Stimulated activated CD4-positive, alpha-beta T cell treated with anti-CD3 and anti-CD28 coated beads, Interleukin-1b, Interleukin-23, amount 100 ng/mL, for 48 hours (primary cell): ENCODE measurements at places on chromosomes 11 and 22.

- DNase-seq = peak; percentile 46
Measured at GRCh38 chr11:1844221-1845094, 5.7 kb downstream of the TNNI2 start.

DNA sequence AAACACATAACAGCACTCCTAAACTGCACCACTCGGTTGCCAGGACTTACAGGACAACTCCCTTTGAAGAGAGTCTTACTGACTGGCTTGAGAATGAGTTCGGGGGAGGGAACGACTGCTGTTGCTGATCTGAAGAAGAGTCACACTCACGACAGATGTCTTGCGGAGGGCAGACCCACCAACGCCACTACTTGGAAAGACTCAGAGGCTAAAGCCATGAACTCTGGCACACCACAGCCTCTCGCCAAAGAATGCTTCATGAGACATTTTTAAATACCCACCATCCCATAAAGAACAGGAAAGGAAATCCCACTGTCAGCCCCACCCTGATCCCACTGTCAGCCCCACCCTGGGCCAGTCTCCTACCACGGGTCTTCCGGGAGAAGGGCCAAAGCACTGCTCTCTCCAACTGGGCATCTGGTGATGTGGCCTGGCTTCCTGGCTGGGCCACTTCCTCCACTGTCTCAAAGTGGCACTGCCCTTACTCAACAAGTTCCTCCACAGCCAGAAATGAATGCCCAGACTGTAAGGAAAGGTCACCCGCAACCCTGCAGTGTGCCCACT, 73.6 kb downstream of the MICAL3 start:
- DNase-seq = no peak

GRCh38 chr22:30598986-30599385, 7.3 kb upstream of the PES1 start:
- DNase-seq = no peak

DNA sequence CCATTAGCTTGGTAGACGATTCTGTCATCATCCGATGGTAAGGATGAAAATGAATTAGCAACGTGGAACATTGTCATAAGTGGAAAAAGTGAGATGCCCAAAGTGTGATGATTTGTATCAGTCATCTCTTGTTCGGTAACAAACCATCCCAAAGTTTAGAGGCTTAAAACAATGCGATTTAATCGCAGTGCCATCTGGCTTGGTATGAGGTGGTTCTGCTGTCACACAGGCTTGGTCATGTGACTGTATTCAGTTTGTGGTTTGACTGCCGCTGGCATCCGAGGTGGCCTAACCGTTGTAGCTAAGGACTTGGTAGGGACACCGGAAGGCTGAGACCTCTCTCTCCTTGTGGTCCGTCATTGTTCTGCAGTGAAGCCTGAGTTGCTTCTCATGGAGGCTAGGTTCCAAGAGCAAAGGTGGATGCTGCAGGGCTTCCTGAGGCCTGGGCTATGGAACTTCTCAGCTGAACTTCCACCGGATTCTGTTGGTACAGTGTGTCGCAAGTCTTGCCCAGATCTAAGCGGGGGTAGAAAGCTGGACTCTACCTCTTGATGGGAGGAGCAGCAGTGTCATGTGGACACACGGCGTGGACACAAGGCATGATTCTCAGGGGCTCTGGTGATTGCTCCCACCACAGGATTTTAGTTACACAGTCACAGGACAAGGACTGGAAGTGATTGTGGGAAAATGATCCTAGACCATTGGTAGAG, 36.3 kb downstream of the BCR start:
- DNase-seq = peak; percentile 73

DNA sequence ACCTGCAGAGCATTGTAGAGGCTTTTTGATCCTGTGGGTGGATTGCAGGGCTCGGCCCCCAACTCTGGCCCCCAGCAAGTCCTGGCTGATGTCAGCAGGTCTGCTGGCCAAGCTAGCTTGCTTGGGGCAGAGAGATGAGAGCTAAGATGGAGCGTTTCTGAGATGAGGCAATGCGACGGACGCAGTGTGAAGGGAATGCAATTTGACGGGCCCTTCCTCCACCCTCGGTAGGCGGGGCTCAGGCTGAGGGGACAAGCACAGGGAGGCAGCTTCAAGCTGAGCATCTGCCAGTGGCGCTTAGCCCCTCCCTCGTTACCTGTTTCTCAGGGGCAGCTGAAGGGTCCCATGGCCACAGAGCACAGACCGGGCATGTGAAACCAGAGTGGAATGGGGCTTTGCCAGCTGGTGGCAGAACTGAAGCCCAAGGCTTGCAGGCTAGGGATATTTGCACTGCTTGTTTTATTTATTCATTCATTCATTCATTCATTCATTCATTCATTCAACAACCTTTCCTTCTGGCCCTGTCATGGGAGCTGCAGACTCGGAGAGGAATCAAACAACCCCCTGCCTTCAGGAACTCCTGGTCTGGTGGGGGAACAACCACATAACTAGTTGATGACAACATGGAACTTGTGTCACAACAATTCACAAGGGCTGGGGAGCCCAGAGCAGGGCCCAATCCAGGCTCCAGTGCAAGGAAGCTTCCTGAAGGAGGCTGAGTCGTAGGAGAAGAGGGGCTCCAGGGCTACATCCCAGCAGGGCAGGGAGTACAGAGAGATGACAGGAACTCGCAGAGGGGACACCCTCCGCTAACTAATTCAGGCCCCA, 66.8 kb downstream of the THAP12 start:
- no peak for DNase-seq

GRCh38 chr11:68061508-68061907, 22.7 kb downstream of the TCIRG1 start:
- DNase-seq = no peak
